Activated T-helper 9 cell treated with anti-CD3 and anti-CD28 coated beads, Interleukin-2, amount 50 U/mL, for 16 hours (primary cell): ENCODE measurements at places on chromosomes 2 and 18.

DNA sequence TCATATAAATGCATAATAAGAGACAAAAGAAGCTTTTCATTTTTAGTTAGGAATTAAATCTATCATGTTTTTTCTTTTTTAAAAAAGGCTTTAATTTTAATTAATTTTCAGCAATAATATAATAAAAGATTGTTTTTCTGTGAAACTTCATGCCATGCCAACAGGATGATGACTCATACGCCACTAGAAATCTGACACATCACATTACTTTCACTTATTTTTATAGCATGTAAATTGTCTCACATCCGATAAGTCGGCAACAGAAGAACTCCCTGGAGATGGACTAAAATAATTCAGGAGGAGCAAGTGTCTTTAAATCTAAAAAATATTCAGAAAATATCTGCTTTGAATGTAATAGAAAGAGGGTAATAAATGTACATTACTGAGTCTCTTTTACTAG is 1024.2 kb upstream of the ACVR2A start:
- DNase-seq: no peak

DNA sequence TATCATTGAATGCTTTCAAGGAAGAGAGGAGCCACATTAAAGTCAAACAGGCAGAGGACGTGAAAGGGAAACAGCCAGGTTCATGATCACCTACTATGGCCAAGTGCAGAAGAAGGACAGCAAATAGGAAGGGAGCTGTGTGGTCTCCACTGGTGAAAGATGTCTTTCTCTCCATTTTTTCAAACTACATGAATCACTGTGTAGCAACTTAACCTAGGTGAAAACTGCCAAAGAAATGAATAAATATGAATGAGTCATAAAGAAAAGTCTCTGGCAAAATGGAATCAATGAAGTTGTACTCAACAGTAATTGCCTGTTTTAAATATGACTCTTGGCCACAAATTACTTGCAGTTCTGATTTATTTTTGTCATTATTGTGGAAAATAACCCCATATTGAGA is 452.6 kb upstream of the PKDCC start:
- DNase-seq: no peak

DNA sequence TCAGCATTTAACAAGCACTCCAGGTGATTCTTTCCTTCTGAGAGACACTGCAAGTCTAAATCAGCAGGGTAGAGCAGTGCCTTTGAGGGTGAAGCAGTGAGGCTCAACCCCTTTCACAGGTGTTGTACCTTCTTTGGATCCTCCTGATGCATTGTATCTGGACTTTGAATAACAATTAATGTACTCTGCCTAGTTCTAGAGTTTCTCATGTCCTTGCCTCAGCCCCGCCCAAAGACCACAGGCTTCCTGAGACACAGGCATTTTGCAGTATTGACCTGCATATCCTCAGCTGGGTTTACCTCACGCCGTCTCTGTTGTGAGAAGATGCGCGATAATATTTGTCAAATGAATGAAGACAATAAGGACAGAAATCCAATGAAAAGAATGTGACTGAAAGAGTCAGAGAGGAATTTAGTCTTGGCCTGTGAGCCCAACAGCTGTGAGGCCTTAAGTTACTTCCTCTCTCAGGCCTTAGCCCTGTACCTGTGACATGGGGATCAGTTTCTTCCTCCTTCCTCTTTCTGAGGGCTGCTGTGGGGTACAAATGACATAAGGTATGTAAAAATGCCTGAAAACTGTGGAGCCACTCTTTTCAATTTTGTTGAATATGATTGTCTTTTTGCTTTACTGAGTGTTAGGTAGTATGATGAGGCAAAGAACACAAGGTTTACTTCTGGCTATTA is 43.7 kb downstream of the WIPF1 start:
- DNase-seq: no peak

- no peak for DNase-seq
Observed at GRCh38 chr18:25231327-25231691, 120.7 kb downstream of the ZNF521 start.

DNA sequence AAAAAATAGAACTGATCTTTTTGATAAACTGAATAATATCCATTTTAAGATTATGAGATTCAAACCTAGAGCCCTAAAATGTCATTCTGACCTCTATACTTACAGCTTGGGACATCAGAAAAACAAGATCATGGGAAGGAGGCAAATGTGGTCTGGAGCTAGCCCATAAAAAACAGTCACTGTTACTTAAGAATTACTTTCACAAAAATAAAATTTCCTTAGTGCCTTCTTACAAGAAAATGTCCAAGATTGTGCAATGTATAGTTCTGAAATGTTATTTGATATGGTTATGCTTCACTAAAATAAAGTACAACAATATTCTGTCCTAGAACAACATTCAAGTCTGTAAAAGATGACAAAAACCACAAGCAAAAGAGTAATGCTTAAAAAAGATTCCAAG is 247.6 kb downstream of the DYM start:
- DNase-seq: no peak
